ENCODE measurements at places on chromosomes 7 and 10. TPM values are rescaled to one million over a fixed set of nuclear protein-coding genes. Genes with fewer than 3 reads are reported as not detected.

Gene SPDYE5
- total RNA-seq, result not detected

Gene PLXNA4
- 0.40 TPM for total RNA-seq

Gene ARL3
- 12.8 TPM for total RNA-seq

Gene GIMAP1
- total RNA-seq, result not detected

Gene TWIST1
- total RNA-seq, result 2.8 TPM
